ENCODE measurements at places on chromosomes 5 and 9.

DNA sequence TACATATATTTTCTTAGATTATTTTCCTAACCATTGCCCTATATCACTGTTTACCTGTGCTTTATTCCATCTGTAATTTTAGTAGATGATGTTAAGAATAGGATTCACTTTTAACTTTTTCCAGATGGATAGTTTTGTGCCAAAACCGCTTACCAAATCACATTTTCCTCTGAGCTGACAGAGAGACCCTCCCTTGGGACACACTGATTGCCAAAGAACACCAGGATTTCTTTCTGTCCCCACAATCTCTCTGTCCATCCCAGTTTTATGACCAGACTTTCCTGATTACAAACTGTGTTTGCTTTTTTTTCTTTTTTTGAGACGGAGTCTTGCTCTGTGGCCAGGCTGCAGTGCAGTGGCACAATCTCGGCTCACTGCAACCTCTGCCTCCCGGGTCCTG lies 81.3 kb upstream of the SPATA31C2 start:
- DNase-seq, result no peak
- H3K4me3 ChIP-seq, result no peak overlapping the region
- H3K27me3 ChIP-seq, result peaks cover 16% of the 10 kb centered on the region
- H3K4me1 ChIP-seq, result no peaks in the 10 kb centered on the region

- no peak overlapping the region for H3K4me3 ChIP-seq
- H3K36me3 ChIP-seq, result peaks cover 2% of the 10 kb centered on the region
- H3K4me1 ChIP-seq, result no peaks in the 10 kb centered on the region
- H3K27ac ChIP-seq, result no peak overlapping the region
- DNase-seq, result no peak
Measured at GRCh38 chr9:127187231-127187956, 65.0 kb upstream of the ANGPTL2 start.

DNA sequence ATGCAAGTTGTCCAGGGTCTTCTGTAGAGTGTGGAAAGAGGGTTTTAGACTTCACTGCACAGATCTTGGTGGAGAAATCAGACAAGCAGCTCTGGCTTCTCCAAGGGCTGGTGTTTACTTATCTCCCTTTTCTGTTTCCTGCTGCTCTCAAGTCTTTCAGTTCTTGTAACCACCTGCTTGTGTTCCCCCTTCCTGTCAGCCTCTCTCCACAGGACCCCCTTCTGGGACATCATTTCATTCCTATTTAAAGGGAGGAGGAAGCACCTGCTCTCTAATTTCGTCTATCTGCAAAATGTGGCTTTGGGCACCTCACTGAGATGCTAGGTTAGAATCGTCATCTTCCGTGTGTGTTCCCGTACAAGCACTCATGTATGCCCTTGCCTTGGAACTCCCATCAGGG lies 636.2 kb downstream of the MTRR start:
- H3K36me3 ChIP-seq, result no peaks in the 10 kb centered on the region
- H3K4me3 ChIP-seq, result no peak overlapping the region
- no peak for DNase-seq
- no peaks in the 10 kb centered on the region for H3K27me3 ChIP-seq
- no peaks in the 10 kb centered on the region for H3K4me1 ChIP-seq
- H3K27ac ChIP-seq, result no peak overlapping the region

GRCh38 chr5:139495638-139496435 lies 13.3 kb upstream of the STING1 start:
- DNase-seq, result peak; percentile 51
- H3K27ac ChIP-seq, result peak overlapping the region; percentile 73
- H3K27me3 ChIP-seq, result no peaks in the 10 kb centered on the region
- H3K4me1 ChIP-seq, result peaks cover 26% of the 10 kb centered on the region
- no peak overlapping the region for H3K4me3 ChIP-seq

DNA sequence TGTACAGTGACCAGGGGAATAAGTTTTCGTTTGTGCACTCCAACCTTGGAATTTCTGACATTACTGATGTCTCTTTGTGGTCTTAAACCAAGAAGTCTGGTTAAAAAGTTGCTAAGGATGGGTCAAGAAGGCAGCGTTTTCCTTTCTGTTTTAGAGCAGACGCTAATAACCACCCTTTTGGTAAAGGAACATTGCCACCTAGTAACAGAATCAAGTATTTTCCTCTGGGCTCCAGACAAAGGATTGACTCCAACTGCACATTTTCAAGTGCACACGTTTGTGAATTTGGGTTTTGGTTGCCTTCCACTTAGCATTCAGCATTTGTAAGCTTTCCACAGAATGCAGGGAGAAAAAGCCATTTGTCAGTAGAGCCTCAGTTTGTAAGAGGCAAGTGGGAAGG lies 22.2 kb upstream of the CEP78 start:
- DNase-seq, result no peak
- no peak overlapping the region for H3K27ac ChIP-seq
- no peaks in the 10 kb centered on the region for H3K36me3 ChIP-seq
- H3K4me3 ChIP-seq, result no peak overlapping the region

GRCh38 chr9:98925956-98926355 lies 17.8 kb upstream of the COL15A1 start:
- no peaks in the 10 kb centered on the region for H3K36me3 ChIP-seq
- no peak overlapping the region for H3K4me3 ChIP-seq
- H3K4me1 ChIP-seq, result no peaks in the 10 kb centered on the region
- no peak overlapping the region for H3K27ac ChIP-seq
- no peak for DNase-seq
- peaks cover 12% of the 10 kb centered on the region for H3K27me3 ChIP-seq

GRCh38 chr5:112616812-112617547 lies 120.7 kb upstream of the APC start:
- H3K36me3 ChIP-seq, result no peaks in the 10 kb centered on the region
- H3K27ac ChIP-seq, result no peak overlapping the region
- H3K4me1 ChIP-seq, result no peaks in the 10 kb centered on the region
- DNase-seq, result no peak
- no peak overlapping the region for H3K4me3 ChIP-seq

GRCh38 chr5:166507810-166508425 lies 1783.5 kb upstream of the WWC1 start:
- no peaks in the 10 kb centered on the region for H3K4me1 ChIP-seq
- no peaks in the 10 kb centered on the region for H3K36me3 ChIP-seq
- no peaks in the 10 kb centered on the region for H3K27me3 ChIP-seq
- DNase-seq, result no peak

DNA sequence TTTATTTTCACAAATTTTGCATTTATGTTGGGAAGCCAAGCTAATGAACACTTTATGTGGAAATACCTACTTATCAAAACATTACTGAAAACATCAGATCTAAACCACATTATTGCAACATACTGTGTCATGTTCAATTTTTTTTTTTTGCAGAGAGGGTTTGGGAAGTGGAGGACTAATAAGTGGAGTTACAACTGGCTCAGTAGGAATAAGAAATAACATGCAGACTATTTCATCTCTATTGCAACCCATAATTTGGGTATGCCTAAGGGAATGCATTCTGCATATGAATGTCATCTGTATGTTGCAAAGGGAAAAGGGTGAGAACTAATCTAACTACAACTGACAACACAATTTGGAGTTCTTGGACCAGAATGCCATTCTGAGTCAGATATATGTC lies 41.8 kb downstream of the APC start:
- no peaks in the 10 kb centered on the region for H3K27me3 ChIP-seq
- peaks cover 16% of the 10 kb centered on the region for H3K36me3 ChIP-seq
- peaks cover 3% of the 10 kb centered on the region for H3K4me1 ChIP-seq
- DNase-seq, result no peak
